HFFc6 (cell line): ENCODE measurements at places on chromosomes 3 and 15. TPM values are rescaled to one million over a fixed set of nuclear protein-coding genes. Genes with fewer than 3 reads are reported as not detected.

GRCh38 chr15:57496594-57496945, 95.1 kb upstream of the MYZAP start:
- no peak for DNase-seq

ZIC1 gene
- total RNA-seq = 0.61 to 1.2 TPM (median 1.0 TPM) in 3 replicates

VGLL3 gene
- total RNA-seq = 117 to 155 TPM (median 120 TPM) in 3 replicates

GRCh38 chr3:140545756-140546155, 132.1 kb upstream of the TRIM42 start:
- DNase-seq = no peak

GRCh38 chr3:140850210-140850955, 91.3 kb upstream of the SLC25A36 start:
- DNase-seq = no peak

DNA sequence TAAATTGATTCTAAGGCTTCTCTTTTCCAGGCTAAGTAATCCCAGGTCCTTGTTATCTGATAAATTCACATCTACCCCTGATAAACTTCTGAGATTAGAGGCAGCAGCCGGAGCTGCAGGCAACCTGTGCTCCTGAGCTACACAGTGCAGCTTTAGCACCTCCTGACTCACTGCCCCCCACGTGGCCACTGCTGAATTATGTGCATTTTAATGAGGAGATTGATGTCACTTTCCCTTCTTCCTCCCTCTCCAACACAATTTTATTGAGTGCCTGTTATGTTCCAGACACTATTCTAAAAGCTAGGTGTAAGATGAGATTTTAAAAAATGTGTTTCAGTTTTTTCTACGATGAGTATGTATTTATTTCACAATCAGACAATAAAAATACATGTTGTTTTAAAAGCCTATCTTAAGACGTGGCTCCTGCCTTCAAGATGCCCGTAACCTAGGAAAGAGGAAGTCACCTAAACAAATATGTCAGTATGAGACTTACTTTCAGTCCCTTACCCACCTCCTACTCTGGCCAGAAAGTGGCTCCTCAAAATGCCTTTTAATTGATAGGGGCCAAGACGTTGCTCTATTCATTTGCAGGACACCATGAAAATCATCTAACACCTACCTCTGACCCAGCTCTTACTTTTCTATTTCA, 161.5 kb upstream of the PFN2 start:
- no peak for DNase-seq

DNA sequence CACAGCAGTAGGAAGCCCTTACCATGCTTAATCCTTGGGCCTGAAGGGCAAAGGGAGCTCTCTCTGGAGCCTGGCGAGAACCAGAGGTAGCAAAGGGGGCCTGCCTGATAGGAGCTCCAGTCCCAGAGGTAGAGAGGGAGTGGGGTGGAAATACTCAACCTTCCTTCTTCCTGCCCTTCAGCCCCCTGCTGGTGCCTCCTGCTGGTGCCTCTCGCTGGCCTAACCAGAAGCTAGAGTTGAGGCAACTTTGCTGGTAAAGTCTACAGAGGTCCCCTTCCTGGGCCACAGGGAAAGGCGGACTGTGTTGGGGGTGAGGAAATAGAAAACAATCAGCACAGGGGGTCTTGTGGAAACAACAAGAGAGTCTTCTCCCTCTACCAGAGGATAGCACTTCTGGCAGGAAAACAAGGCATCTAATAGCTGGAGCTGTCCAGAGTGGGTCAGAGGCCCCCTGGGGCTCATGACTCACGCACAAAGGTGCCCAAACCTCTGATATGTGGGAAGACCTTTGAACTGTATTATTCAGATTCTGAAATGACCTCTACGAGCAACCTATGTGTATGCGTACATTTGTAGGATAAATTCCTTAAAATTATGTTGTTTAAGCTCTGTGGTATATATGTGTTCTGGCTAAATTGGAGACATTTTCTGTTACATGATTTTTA, 133.9 kb downstream of the LRRC28 start:
- DNase-seq = no peak

DNA sequence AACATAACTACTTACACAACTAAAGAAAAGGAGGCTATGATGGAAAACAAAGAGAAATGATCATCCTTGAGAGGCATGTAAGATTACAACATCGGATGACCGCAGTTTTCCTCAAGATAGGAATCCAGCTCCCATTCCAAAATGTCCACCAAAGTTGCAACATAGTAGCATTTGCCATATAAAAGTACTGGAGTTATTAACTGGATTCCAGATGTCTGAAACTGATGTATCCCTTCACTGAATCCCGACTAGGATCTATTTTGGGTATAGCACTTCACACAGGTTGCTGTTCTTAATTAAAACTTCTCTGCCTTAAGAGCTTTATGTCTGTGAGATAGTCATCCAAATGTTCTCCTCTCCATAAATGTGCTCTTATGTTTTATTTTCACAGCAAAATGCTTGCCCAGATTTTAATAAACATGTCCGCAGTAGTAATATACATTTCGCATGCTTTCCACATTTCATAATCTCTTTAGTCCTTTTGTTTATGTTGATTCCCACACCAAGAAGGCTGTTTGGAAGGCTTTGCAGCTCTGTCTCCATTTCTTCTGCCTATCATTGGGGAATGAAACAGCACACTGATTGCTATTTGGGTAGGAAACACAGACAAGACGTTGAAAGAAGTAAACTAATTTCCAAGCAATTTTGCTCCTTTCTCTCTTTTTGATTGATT, 716.5 kb upstream of the CFAP20DC start:
- DNase-seq = peak; percentile 55

SAXO2 gene
- total RNA-seq = 0.51 to 1.4 TPM in 2 of 3 replicates, not detected in the other

DNA sequence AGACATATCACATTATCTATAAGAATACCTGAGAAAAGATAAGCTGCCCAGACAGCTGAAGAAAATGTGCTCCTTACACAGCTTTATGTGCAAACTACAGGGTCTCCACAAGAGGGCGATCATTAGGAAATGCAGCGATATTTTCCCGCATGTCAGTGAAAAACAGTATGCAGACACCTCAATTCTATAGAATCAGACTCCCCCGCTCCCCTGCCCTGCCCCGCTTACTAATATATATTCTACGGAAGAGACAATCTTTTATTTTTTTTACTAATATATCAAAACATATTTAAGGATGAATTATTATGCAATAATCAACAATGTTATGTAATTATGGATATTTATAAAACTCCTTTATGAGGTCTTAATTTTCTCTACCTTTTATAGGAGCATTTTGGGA, 681.3 kb downstream of the ROBO1 start:
- DNase-seq = peak; percentile 44

CSPG5 gene
- 0.05 to 0.15 TPM in 2 of 3 replicates, not detected in the other for total RNA-seq

DNA sequence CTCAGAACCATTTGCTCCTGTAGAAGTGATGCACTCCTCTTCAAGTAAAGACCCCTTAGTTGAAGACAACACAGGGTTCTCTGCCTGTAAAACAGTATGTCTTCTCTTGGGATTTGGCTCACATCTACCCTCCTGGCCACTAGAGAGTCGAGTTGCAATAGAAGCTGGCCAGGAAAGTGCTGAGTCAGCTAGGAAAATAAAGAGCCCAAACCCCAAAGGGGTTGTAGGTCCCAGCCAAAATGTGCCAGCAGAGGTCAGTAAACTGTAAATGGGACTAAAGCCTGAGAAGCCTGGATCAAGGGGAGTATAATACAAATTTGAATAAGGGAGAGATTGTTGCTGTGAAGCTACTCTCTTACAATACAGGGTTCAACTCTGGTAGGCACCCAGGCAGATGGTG, 37.2 kb upstream of the THBS1 start:
- DNase-seq = no peak

SAMMSON gene
- total RNA-seq = not detected in 3 replicates

- DNase-seq = peak; percentile 72
These were observed at the start of gene MPI for GRCh38 chr15:74889883-74890664. Gene MPI (plus strand): TSS chr15:74890042. CDS start chr15:74890074, 32 bp downstream.

GRCh38 chr3:123953735-123954134, 7.3 kb downstream of the CCDC14 start:
- no peak for DNase-seq

STRIT1 gene
- not detected in 3 replicates for total RNA-seq

- peak; percentile 29 for DNase-seq
These were observed 64.2 kb downstream of the TBC1D5 start for GRCh38 chr3:17678116-17678741.

PPP1R14D gene
- total RNA-seq = not detected in 3 replicates

GRCh38 chr3:54433846-54434245, 311.5 kb downstream of the CACNA2D3 start:
- DNase-seq = no peak

DNA sequence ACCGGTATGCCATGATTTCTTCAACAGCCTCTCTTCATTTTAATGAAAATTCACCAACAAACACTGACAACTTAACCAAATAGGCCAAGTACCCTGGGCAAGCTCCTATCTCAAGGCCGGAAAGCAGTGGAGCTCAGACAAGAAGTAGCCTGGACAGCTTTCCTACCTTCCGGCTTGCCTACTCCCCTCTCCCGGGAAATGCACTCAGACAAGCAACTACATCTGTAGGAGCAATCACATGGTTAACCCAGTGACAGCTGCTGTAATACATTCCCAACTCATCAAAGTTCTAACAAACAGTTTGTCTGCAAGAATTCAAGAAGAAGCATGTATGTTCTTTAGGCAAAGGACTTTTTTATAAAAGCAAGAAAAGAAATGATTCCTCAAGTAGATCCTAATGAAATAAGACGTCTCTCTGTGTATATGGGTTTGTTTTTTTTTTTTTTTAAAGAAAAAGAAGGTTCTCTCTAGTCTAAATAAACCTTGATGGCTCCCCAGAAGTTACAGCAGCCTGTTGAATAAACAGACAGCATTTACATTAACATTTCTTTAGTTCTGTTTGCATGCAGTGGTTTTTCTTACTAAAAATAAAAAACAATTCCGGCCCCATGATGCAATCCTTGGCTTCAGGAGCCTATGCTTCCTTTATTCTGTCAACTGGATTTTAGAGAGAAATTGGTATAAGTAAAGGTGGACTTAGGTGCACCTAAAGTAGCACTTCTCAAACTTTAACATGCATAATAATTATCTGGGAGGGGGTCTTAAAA, 278.7 kb downstream of the NEK10 start:
- no peak for DNase-seq

TGM5 gene
- total RNA-seq = not detected in 3 replicates

DNA sequence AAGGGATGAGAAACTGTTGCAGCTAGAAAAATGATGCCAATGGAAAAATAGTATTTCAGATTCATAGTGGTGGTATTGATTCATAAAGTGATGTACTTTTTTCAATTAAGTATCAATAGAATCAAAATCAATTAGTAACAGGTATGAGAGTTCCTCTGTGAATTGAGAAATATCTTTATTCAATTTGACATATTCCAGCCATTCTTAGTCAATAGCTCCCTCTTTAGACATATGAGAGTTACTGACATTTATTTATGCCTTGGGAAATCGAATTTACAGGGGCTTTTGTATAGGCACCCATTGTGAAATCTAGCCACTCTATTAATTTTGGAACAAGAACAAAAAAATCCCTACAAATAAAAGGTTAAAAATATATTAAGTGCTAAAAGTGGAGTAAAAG, 386.9 kb upstream of the CNTN3 start:
- no peak for DNase-seq

- no peak for DNase-seq
These were observed 539 bp upstream of the MGLL start for GRCh38 chr3:127822682-127823425.

GRCh38 chr15:68679961-68680371, 101.2 kb downstream of the CORO2B start:
- no peak for DNase-seq

DNA sequence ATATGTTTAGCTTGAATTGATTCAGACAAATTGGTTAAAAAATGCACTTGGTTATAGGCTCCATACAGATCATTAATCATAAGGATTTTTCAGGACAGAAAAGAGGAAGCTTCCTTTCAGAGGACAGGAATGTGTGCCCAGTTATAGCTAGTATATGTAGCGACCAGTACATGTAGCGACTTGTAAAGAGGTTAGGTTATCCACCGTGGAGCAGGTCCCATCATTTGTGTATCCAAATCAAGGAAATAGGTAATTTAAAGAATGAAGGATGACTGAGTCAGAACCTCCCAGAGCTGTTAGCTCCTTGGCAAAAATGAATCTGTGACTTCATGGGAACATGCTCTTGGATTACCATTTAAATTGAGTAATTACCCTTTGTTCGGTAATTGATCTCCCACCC, 15.8 kb upstream of the P2RY12 start:
- DNase-seq = no peak

DNA sequence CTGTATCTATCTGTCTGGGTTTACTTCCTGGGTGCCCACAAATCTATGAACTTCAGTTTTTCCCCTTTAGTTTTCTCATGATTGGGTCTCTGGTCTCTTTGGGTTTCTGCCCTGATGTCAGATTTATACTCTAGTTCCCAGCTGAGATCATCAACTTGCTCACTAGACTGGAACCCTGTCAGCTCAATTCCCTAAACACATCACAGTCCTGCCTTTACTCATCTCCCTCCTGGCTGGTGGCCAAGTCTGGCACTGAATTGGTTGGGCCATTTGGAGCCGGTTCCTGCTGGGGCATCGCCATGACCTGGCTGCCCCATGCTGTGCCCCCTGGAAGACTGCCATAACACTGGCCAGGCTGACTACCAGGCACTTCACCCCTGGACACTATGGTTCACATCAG, 345.3 kb downstream of the CHST2 start:
- no peak for DNase-seq

- no peak for DNase-seq
These were observed 297.8 kb downstream of the SATB1 start for GRCh38 chr3:18127174-18127858.

DNA sequence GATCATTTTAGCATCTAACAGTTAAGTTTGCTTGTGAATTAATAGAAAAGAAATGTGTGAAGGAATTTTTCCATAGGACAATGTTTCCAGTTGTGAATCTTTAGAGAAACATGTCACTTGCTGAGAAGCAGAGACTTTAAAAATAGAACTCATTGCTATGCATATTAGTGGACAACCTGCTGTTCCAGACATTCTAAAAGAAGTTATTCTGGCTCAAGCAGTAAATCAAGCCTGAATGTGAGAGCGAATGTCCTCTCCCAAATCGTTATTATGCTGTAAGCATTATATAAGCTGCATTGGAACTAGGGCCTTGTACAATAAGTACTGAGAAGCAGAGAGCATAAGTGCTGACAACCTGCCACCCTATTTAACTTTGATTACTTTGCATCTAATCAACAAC, 990.9 kb downstream of the PLOD2 start:
- DNase-seq = no peak

DNA sequence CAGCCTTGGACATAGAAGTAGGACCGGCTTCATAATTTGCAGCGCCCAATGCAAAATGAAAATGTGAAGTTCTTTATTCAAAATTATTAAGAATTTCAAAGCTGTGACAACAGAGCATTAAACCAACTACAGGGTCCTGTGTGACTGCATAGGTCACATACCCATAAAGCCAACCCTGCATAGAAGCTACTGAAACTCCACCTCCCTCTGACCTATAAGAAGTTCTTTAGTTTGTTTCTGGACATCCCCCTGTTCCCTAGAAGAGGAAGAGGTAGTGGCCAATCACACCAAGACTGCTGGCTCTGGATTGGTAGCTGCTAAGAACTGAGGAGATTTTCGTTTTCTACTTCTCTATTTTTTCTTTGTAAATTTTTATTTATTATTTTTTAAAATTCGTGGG, 9.0 kb upstream of the SELENOT start:
- DNase-seq = no peak

CLDN18 gene
- not detected in 3 replicates for total RNA-seq
